Bronchus fibroblast of lung (primary cell): ENCODE measurements at places on chromosomes 11 and 22. TPM values are rescaled to one million over a fixed set of nuclear protein-coding genes. Genes with fewer than 3 reads are reported as not detected.

Gene NLRP6
- total RNA-seq: not detected in 2 replicates

Gene THAP12
- total RNA-seq: 28.4 and 28.6 TPM in 2 replicates

Gene SCARF2
- 31.7 and 32.1 TPM in 2 replicates for total RNA-seq

Gene OR51E2
- total RNA-seq: not detected in 2 replicates

Gene TIMM8B
- 42.0 and 48.6 TPM in 2 replicates for total RNA-seq

Gene OR4D5
- not detected in 2 replicates for total RNA-seq

Gene ASCL2
- total RNA-seq: not detected in 2 replicates

Gene SEPTIN3
- under 0.01 and 0.15 TPM in 2 replicates for total RNA-seq

Gene KRTAP5-8
- total RNA-seq: not detected in 2 replicates

Gene TRIM49
- not detected in 2 replicates for total RNA-seq

Gene DDX17
- 229 and 307 TPM in 2 replicates for total RNA-seq

Gene RBMXL2
- not detected in 2 replicates for total RNA-seq
